CD4-positive, alpha-beta T cell treated with Interferon gamma for 1 hour (primary cell): ENCODE measurements at places on chromosomes 13 and 19.

DNA sequence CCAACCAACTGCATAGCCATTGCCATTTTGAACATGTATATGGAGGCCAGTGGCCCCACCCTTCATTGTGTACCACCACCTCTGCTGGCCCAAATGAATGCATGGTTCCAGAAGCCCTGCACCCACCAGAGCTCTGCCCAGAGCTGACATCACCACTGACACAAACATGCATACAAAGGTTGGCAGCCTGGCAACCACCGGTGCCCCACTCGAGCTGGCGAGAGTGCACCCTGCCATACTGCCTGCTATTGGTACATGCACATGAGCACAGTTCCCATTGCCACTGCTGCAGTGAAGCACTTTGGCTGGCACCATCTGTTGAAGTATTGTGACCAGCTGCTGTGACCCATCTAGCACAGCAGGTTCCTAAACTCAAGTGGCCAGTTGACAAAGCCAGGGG lies 1564.9 kb downstream of the OLFM4 start:
- DNase-seq: no peak

DNA sequence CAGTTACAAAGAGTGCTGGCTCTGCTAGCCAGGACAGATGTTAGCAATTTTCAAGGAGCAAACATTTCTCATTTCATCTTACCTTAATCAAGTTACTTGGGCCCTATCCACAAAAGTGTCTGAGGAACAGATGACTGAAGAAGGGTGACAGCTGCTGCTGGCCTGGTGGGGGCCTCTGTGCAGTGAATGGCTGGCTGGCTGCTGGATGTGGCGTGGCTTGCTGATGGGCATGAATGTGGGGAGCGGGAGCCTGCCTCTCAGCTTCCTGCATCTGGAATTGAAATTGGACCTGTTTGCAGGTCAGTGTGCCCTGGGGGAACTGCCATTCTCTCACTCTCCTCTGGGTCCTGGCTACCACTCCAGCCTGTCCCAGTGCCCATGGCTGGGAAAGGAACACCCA lies 94.7 kb downstream of the RGCC start:
- DNase-seq: no peak

DNA sequence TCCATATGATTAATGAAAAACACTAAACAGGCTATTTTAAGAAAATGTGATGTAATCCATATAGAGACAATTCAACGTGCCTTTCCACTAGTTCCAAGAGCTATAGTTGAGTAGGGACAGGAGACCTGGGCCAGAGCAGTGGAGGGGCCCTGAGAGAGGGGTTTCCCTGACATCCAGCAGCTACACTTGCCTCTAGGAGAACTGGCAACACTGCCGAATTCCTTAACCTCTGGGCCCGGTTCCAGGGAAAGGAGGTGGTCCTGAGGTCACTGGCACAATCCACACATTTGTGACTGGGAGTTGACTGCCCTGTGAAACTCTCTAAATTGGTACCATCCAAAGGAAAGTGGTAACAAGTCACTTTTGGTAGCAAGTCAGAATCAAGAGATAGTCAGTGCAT lies 264.4 kb downstream of the DCLK1 start:
- no peak for DNase-seq

DNA sequence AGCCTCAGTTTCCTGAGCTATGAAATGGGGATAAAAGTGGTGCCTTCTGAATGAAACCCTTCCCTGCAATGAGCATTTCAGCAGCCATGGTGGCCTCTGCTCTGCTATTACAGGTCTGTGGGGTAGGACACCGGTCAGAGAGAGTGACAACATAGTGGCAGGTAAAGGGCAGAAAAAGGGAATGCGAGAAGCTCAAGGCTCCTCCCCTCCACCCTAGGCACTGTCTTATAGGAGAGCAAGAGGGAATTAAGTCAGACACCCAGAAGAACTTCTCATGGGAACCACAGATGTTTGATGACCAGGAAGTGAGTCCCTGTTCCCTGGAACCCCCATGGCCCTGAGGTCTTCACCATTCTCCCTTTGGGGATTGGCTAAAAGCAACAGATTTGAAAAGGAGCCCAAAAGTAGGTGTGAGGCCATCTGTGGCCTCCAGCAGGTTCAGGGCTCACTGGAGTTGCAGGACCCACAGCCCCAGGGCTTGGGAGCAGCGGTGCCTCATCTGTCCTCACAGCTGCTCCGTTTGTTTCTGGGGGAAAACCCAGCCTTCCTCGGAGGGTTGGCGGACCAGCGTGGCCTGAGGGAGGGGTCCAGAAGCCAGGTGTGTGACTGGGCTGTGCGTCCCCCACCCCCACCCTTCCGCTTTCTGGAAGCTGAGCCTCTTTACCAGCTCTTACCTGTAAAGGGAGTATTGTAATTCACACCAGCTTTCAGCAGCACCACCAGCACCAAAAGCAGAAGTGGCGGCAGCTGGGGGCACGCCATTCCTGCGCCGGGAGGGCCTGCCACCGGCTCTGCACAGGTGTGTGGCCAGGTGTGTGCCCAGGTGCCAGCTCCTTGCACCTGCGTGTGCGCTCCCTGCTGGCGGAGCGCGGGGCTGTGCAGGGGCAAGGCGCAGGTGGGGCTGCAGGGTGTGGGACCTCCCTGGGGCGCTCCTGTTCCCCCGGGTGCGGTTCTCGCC lies 19.4 kb downstream of the IQCN start:
- peak; percentile 67 for DNase-seq

DNA sequence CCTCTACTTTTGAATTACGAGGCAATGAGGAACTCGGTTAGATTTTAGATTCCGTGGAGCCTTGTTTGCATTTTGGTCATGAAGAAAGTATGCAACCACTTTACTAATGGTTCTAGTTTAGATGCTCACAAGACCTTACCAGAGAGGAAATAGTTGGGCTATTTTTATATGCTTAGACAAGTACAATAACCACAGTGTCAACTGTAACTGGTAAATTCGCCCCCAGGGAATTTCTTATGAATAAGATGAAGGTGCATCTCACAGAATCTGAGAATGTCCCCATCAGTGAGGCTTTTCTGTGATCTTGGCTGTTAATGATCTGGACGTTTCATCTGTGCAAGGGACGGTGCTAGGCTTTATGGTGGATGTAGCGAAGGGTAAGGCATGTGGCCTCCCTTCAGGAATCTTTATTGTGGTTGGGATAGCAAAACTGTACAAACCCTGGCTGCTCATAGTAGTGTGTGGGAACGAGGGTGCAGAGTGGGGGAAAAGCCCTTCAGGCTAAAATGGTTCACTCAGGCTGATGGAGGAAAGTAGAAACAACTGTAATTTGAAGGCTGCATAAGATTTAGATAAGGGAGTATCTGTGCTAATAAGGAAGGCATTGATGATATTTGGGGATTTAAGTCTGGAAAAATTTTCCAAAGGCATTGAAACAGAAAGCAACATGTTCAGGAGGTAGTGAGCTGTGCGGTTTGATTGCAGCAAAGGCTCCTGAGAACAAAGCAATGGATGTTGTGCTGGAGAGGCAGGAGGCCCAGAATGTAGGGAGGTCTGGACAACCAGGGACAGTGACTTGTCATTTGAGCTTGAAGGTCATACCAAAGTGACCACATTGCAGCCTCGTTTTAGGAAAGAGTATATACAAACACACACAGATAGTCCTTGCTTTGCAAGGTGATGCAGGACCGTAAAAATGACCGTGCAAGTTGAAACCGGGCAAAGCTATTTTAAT lies 28.4 kb downstream of the UBAC2 start:
- DNase-seq: no peak

DNA sequence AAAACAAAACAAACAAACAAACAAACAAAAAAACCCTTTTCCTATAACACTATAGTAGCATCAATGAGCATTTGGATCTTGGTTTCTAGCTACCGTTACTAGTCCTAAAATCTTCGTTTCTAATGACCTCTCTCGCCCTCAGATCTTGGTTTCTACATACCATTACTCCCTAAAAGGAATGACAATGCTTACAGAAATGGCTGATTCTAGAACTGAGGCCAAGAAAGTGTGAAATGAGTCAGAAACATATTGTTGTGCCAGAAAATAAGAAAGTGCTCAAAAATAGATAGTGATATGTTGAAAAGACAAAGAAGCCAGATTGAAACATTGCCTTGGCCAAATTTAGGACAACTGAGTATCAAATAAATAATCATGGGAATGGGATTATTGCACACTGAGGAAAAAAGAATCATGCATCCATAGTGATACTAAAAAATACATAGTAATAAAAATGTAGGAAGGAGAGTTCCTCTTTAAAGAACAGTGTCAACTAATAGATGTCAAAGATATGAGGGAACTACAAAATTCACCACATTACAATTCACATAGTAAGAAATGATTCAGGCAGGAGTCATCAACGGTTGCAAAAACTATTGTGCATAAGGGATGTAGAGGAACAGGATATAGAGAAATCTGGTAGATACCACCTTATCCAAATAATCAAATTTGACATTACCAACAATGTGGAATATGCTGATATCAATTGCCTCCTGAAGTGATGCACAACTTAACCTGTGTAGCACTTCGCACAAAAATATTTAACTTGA lies 386.6 kb downstream of the DIAPH3 start:
- no peak for DNase-seq

- no peak for DNase-seq
Observed at GRCh38 chr19:37874784-37875183, 31.6 kb downstream of the WDR87 start.
